ENCODE measurements at places on chromosomes 12 and 14.

GRCh38 chr14:60250257-60251035, 1.4 kb downstream of the PPM1A start:
- no peak for DNase-seq

- DNase-seq, result no peak
Measured at GRCh38 chr14:73295198-73295796, 58.0 kb downstream of the PAPLN start.

DNA sequence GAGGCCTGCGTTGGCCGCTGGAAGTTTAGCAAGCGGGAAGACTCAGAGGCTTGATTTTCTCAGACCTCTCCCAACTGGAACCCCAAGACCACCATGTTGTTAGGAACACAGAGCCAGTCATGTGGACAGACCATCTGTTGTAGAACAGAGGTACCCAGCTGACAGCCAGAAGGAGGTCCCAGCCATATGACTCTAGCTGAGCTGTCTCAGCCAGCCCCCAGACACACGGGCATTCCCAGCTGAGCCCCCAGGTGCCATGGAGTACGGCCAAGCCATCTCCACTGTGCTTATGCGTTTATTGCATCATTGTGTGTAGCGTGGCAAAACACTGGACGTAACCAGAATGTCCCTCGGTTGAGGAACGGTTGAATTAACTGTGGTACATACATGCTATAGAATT, 421.9 kb downstream of the TMEM132D start:
- no peak for DNase-seq

DNA sequence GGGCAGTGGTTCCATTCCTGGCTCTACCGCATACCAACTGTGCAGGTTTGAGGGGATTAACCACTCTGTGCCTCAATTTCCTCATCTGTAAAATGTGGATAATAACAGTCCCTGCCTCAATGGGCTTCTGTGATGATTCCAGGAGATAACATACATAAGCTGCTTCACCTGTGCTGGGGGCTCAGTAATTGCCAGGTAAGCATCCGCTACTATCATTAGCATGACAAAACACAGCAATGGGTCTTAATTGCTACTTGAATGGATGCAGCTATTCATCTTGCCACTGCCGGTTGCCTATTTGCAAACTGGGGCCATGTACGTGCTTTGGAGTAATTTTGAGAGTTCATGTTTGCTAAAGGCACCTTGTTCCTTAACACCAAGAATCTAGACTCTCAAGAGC, 132.6 kb downstream of the TMEM132D start:
- no peak for DNase-seq
